Psoas muscle (tissue), 8 donors: ENCODE measurements at places on chromosomes 16 and 17. TPM values are rescaled to one million over a fixed set of nuclear protein-coding genes. Genes with fewer than 3 reads are reported as not detected.

The TUBB3 gene
- total RNA-seq, result not detected

The HS3ST2 gene
- total RNA-seq, result 0.22 TPM

The LRRC59 gene
- 53.9 TPM for total RNA-seq

The ACE gene
- total RNA-seq, result 2.0 TPM

The FAM234A gene
- 108 TPM for total RNA-seq

The MT1G gene
- 6.8 TPM for total RNA-seq

The CCL15 gene
- not detected for total RNA-seq

The HASPIN gene
- total RNA-seq, result 0.79 TPM

The MT1X gene
- total RNA-seq, result 4,271 TPM

The KRT12 gene
- not detected for total RNA-seq

The CFAP97D1 gene
- not detected for total RNA-seq

GRCh38 chr17:75937652-75938051, 3.2 kb downstream of the FBF1 start:
- no peak for DNase-seq

DNA sequence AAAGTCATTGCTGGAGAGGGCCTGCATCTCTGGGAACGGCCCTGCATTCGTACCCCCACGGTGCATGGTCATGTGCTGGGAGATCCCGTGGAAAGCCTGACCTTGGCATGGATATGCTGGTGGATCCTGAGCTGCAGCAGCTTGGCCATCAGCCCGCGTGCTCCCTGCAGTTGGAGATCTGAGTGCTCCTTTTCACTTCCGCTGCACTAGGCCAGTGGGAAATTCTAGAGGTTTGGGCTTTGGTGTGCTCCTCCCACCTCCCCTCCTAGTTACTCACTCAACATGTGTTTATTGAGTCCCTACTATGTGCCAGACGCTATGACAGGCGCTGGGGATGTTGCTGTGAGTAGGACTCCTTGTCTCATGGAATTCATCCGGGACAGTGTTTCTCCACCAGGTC, 91.1 kb downstream of the RGS9 start:
- DNase-seq, result no peak

- DNase-seq, result no peak
These were observed 38.0 kb downstream of the AXIN2 start for GRCh38 chr17:65523411-65523810.

DNA sequence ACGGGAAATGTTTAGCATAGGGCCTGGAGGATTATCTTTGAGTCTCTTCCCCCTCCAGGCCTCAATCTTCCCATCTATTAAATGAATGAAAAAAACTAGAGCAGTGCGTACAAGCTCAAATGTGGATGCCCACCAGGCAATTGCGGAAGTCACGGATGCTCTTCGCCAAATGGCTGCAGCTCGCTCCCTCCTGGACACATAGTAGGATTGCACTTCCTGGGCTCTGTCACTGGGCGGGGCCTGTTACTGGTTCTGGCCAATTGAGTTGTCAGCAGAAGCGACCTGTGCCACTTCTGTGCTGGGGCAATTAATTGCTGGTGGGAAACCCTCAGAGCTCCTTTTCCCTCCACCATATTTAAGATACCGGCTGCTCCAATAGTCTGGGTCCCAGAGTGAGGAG, 168.2 kb upstream of the IRX6 start:
- no peak for DNase-seq

DNA sequence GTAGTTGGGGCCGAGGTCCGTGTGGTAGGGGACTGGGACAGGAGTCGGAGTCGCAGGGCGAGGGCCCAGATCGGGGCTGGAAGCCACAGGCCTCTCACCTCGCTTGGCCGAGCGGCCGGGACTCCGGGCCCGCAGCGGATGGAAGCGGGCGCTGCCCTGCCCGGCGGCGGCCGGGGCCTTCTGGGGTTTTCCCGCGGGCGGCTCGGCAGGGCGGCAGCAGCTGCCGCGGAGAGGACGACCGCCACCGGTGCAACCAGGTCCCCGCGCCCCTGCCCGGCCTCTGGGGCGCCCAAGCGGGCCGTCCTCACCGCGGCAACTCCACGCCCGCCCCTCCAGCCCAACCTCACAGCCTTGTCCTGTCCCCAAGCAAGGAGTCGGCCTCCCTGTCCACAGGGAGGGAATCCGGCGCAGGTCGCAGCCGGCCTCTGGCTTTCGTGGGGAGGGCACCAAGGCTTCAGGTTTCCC, 15.6 kb upstream of the UTP6 start:
- no peak for DNase-seq

GRCh38 chr17:15321556-15322251, 19.7 kb downstream of the TEKT3 start:
- DNase-seq, result no peak

DNA sequence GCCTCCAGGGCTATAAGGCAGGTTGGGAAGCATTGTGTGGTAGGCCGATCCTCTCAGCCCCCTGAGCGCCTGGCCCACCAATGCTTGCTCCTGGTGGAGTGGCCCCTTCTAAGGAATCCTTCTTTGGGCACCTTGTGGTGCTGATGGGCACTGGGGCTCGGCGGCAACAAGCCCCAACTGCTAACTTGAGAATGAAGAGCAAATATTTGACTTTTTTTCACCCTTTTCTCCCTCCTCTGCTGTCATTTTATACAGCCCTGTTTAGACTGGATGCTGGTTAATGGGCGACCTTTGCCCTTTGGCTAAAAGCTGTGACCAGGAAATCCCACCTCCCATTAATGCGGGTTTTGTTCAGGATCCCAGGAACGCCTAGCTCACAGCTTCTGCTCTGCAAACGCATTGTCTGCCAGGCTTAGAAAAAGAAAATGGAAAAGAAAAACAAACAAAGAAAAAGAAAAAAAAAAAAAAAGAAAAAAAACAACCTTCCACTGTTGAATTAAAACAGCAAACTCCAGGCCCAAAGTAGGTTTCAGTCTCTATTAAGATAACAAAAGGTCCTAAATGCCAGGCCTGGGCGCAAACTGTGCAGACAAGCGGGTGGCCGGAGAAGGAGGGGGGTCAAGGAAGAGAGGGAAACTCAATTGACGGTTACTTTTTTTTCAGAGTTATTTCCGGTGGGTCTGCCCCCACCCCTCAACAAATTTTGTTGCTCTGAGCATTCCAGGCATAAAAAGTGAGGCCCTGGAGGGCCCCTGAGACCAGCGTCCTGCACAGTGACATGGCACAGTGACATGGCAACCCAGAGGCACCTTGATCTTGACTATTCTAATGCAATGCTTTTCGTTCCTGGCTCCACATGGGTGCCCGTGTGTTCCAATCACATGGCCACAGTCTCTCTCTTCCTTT, 301.4 kb downstream of the MAF start:
- DNase-seq, result no peak

DNA sequence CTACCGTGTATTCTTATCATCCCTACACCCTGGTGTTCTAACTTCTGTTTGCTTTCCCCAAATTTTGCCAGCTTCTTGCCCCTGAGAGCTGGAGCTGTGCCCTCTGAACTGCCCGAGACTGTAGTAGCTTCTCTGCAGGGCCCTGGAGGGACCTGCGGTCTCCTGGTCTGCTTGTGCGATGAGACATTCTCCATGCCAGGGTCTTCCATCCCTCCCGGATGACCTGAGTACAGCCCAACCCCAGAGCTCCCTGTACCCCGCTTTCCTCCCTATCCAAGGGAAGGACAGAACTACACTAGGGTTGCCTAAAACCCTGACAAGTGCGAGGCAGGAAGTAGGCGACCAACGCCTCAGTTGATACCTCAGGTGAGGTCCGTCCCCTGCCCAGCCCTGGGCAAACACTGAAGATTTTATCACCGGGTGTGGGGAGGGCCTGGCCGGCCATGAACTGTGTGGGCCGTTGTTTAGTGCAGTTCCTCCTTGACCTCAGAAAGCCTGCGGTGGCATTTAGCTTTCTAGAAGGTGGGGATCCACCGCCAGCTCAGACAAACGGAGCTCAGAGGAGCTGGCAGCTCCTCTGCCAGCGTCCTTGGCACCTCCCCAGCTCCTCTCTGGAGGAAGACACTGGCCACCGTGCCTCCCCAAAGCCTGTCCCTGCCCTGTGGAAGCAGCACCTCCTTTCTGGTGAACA, 13.7 kb downstream of the CANT1 start:
- DNase-seq, result peak; percentile 80

DNA sequence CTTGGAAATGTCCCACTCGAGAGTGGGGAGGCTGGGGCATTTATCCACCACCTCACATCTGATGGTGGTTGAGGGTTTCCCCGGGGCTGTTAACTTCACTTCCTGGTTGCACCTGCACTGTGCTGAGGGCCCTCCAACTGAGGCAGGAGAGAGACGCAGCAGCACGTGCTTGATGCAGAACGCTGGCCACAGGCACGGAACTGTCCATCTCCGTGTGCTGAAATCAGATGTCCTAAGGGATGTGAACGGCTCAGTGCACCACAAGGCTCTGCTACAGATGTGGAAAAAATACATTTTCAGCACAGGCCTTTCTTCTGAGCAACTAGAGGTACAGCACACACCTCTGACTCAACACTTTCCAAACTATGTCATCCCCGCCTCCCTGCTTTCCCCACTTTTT, 114.8 kb upstream of the C16orf82 start:
- no peak for DNase-seq

DNA sequence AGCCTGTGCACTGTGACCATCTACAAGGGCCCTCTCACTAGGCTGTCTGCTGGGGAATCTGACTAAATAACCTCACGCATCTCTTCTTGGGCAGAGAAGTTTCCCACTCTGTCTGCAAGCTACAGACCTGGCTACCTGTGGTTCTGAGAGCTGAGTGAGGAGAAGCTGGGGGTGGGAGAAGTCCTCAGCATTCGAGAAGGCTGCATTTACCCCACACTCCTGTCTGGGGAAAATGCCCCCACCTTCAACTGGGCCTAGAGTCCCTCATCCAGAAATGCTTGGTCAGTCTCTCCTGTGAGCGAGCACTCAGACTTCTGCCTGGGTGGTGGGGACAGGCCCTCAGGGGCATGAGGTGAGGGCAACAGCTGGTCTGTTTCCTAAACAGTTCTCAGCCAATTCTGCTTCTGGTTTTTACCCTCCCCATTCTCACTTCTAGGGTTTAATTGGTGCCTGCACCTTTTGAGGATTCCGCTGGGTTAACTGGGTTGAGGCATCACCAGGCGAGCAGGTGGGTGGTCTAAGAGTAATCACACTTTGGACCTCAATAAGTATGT, 98.6 kb downstream of the CYTH1 start:
- no peak for DNase-seq

GRCh38 chr16:55569025-55569424, 2.5 kb downstream of the CAPNS2 start:
- DNase-seq, result no peak

DNA sequence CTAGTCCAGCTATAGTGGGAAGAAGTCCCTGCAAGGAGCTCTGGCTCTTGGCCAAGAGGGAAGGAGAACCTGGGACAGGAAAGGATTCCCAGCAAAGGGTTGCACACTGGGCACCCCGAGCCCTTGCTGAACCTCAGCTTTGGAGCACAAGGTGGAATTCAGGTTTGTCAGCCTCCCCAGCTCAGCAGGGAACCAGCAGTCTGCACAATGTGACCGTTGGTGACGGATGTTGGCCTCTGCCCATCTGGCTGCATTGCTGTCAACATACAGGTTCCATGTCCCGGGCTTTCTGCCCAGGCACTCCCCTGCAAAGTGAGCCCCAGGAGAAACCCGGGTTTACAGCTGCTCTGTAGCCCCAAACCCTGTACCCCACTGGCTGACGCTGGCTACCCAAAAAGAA, 6.7 kb downstream of the RPRML start:
- DNase-seq, result no peak

GRCh38 chr17:37406635-37407461, at the start of the genes ACACA and TADA2A:
ACACA (minus strand) TSS chr17:37406836; CDS start chr17:37406299, 537 bp downstream.
TADA2A (plus strand) TSS chr17:37406886; CDS start chr17:37411366, 4,480 bp downstream.
- peak; percentile 92 for DNase-seq

GRCh38 chr17:332023-332422, 20.6 kb downstream of the RPH3AL start:
- DNase-seq, result peak; percentile 41

- DNase-seq, result no peak
These were observed 1384.9 kb downstream of the CDH8 start for GRCh38 chr16:60651346-60651745.

DNA sequence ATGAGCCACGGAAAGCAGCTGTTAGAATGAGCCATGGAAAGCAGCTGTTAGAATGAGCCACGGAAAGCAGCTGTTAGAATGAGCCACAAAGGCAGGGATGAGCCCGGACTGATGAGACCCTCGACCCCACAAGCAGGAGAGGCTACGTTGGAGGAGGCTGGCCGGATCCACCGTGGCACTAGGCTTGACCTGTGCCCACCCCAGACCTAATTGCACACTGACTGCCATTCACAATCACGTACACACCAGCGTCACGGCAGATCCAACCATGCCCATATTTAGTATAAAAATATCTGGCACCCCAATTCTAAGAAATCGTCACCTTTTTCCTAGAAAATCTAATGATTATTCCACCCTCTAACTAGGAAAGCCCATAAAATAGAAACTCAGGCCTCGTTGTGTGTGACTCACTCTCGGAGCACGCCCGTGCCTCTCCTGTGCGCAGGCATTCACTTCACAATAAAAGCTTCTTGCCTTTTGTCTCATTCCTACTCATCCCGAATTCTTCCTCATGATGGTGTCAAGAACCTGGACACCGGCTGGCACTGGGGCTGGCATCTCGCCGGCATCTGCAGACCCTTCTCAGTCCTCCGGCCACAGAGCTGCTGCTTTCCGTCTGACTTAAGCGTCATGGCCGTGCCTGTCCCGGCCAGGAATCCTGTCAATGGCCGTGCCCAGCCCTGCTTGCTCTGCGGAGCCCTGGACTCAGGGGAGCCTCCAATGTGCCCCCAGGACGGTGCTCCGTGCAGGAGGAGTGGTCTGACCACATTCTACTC, 5.5 kb upstream of the SECTM1 start:
- DNase-seq, result peak; percentile 59

DNA sequence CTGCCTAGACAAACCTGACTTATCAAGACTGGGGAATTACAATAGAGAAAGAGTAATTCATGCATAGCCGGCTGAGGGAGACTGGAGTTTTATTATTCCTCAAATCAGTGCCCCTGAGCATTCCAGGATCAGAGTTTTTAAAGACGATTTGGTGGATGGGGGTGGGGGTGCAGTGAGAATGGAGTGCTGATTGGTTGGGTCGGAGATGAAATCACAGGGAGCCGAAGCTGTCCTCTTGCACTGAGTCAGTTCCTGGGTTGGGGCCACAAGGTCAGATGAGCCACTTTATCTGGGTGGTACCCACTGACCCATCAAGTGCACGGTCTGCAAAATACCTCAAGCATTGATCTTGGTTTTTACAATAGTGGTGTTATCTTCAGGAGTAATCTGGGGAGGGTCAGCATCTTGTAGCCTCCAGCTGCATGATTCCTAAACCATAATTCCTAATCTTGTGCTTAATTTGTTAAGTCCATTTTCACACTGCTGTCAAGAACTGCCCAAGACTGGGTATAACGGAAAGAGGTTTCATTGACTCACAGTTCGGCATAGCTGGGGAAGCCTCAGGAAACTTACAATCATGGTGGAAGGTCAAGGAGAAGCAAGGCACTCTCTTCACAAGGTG, 69.6 kb downstream of the MARF1 start:
- no peak for DNase-seq

- no peak for DNase-seq
These were observed 59.7 kb upstream of the TNRC6C start for GRCh38 chr17:77898521-77899434.

- DNase-seq, result no peak
These were observed 172.3 kb upstream of the IRX6 start for GRCh38 chr16:55151561-55152305.

- DNase-seq, result no peak
These were observed 25.8 kb upstream of the HS3ST2 start for GRCh38 chr16:22788193-22788530.

DNA sequence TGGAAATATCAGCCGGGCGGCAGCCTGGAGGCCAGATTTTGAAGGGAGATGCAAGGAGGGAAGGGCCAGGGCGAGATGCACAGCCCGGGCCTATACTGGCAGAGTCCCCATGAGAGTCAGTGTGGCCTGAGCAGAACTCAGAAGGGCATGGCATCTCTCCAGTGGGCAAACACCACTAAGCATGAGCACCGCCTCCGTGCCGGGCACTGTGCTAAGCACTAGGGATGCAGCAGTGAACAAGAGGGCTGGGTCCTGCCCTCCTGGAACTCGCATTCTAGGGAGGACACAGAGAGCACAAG, 33.5 kb downstream of the TK2 start:
- DNase-seq, result no peak
